ENCODE measurements at places on chromosomes 16 and 17.

DNA sequence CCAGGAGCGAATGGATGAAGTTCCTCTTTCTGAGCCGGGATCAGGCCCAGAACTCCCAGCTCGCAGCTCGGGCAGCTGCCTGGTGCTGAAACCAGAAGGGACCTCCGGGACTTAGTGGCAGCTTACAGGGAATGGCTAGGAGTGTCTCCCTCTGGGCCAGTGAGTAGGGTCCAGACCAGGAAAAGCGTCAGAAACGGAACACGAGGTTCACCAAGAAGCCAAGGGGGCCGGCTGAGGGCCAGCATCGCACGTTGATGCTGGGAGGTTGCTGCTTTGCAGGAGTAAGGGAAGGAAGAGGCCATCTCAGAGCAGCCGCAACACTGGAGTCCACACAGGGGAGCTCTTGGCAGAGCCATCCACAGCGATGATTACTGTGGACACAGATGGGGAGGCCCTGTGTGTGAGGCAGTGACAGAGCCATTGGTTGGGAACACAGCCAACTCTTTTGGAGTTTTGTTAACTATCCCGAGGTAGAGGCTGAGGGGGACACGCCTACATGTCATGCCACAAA is 74.0 kb upstream of the CREBBP start:
- DNase-seq, result no peak

- DNase-seq, result no peak
Measured at GRCh38 chr16:75621170-75621477, 2.0 kb downstream of the ADAT1 start.

- DNase-seq, result no peak
Measured at GRCh38 chr17:12567077-12568053, 98.3 kb upstream of the MYOCD start.

DNA sequence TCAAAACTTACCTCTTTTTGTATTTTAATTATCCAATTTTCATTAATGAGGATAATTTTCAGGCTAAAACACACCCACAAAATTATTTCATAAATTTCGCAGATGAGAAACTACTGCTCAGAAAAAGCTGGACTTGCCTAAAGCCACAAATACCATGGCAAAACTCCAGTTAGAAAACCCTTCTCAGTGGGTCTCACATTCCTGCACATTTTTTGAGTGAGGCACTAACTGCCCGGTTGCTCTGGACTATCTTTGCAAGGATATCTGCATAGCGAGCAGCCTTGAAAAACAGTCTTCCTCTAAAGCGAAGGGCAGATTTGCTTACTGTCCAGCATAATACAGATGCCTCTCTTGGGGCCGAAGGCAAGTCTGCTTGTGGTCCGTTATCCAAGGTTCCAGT is 9.8 kb downstream of the MPHOSPH6 start:
- DNase-seq, result no peak

- no peak for DNase-seq
Measured at GRCh38 chr16:84069540-84069939, 26.9 kb upstream of the SLC38A8 start.

Data from activated CD4-positive, alpha-beta T cell treated with anti-CD3 and anti-CD28 coated beads, Interleukin-2, amount 50 U/mL, for 48 hours (primary cell).